Hematopoietic multipotent progenitor cell treated with erythropoietin and hydrocortisone succinate and interleukin-3 and kit ligand, for 15 days (in vitro differentiated cells): ENCODE measurements at places on chromosomes 11 and 22.
A peak's percentile ranks its signal among the peaks of the same experiment; 100 is the strongest.

DNA sequence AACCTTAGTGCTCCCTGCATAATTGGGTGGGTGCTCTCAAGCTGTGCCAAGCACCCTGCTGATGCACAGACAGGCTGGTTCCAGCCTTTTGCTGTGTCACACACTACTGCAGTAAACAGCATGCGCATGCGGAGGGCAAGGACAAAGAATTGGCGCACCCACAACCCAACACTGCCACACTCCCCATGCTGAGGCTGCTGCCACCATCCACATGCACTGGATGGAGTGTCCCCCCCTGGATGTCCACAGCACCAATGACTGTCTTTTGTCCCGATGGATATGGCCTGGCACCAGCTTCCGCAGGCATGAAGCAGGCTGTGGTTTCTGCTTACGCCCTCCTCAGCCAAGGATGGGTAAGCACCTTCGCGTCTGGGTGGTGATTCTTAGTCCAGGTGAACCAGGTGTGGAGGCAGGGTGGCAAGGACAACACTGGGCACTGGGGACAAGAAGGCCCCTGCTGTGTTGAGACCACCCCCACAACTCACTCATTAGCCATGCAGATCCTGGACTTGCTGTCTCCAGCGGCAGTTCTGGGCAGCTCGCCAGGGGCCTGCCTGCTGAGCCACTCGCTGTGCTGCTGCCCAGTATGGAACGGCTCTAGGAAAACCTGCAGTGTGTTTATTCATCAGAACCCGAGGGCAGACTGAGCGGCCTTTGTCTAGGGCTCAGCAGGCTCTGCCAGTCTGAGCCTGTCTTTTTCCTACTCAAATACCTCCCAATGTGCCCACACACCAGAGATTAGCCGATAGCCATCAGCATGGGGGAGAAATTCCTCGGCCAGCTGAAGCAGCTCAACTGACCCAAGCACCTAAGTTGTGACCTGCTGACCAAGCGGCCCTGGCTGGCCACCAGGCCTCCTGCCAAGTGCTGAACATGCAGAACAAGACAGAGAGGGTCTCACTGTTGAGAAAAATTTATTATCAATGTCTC is 8.2 kb upstream of the NAP1L4 start:
- DNase-seq, result no peak

- no peak for DNase-seq
Measured at GRCh38 chr11:3192511-3193372, 25.9 kb downstream of the MRGPRG start.

DNA sequence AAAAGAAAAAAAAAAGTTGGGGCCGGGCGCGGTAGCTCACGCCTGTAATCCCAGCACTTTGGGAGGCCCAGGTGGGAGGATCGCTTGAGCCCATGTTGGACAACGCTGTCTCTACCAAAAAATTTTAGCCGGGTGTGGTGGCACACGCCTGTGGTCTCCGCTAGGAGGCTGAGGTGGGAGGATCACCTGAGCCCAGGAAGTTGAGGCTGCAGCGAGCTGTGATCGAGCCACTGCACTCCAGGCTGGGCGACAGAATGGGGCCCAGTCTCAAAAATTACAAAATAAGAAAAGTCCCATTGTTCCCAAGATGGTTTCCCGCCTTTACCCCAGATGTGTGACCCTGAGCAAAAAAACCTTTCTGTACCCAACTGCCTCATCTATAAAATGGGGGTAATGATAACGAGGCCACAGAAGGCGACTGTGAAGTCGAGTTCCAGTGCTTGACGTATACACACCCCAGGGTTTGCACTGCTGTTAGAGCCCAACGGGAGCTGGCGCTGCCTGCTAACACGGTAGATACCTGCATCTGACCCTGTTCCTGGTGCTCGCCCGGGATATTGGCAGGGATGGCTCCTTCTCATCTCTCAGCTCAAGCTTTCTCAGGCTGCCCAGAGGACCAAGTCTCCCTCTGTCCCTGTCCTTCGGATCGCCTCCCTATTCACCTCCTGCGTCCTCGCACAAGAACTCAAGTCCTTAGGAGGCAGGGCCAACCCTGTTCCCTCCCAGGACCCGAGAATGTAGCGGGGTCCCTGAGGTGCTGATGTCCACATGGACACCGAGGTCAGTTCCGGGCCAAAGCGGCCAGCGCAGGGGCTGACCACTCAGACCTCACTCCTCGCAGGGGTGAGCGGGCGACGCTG is 1.1 kb upstream of the RPLP2 start:
- no peak for DNase-seq

DNA sequence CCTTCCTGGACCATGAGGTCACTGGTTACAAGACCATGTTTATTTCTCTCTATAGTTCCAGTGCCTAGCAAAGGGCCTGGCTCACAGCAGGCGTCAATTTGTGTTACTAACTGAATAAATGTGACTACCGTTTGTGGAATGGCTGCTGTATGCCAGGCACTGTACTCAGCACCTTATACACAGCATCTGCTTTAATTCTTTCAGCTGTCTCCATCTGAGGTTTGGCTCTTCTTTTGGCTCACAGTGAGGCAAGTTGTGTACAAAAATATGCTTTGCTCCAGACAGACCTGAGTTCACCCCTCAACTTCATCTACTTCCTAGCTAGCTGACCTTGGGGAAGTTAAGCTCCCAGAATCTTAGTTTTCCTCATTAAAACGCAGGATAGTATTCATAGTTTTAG is 75.3 kb upstream of the PHOX2A start:
- DNase-seq, result no peak

- no peak for DNase-seq
Measured at GRCh38 chr22:22141771-22142591, 102.6 kb upstream of the VPREB1 start.

DNA sequence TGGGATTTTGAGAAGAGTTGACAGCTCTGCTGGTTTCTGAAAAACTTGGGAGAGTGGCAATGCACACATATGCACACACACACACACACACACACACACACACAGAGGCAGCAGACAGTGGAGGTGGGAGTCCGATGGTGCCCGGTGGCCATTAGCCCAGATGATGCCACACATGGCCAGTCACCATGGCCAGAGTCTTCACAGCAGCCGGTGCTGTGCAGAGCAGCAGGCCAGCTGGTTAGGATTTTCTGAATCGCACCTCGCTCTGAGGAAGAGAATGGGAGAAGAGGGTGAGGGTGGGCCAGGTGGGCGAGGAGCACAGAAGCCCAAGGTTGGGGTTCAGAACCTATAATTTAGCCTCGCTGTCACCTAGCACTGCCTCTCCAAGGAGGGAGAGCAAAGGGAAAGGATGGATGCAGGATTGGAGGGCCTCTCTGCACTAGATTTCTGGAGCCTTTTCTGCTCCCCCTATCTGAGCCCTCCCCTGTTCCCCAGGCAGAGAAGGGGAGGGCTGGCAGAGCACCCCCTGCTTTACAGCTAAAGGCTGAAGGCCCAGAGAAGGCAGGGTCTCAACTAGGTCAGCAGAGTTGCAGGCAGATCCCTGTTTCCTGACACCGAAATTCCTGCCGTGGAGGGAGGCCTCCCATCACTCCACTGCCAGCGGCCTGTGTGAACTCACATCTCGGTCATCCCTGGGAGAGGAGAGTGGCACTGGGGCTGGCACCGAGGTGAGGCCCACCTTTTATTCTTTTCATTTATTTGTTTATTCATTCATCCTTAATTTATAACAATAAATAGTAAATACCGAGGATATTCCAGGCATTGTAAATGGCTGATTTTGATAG is 25.8 kb upstream of the FXYD6 start:
- no peak for DNase-seq

DNA sequence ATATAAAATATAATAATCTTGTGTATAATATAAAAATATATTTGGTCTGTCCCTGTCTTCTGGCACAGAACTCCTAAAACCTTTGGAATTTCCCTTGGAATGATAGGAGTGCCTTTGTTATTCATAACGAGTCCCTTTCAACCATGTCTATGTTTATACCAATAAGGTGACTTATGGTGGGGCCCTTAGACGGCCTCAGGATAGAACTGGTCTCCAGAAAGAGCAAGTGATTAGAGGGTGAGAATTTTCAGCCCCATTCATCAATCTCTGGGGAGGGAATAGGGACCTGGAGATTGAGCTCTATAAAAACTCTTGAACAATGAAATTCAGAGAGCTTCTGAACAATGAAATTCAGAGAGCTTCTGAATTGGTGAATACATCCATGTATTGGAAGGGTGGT is 18.4 kb upstream of the PICALM start:
- DNase-seq, result no peak

GRCh38 chr11:84922212-84922805 is 704.8 kb downstream of the DLG2 start:
- no peak for DNase-seq

DNA sequence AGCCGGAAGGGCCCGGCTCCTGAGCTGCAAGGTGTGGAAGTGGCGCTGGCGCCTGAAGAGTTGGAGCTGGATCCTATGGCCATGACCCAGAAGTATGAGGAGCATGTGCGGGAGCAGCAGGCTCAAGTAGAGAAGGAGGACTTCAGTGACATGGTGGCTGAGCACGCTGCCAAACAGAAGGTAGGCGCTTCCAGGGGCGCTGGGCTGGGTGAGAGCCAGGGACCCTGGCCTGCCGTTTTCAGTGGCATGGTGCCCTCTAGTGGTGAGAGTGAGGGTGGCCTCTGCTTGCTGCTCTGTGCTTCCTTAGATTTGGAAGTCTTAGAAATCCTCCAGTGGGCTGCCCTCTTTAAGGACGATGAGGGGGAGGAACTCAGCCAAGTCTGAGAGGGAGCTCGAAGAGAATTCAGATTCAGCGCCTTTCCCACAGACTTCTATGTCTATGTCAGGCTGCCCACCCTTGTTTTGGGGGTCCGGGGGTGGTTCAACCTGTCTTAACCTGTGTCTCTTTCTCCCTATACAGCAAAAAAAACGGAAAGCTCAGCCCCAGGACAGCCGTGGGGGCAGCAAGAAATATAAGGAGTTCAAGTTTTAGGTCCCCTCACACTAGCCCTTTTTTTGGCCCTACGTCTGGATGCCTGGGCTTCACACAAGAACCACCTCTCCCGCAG is 1.8 kb upstream of the PACS1 start:
- peak; percentile 76 for DNase-seq

DNA sequence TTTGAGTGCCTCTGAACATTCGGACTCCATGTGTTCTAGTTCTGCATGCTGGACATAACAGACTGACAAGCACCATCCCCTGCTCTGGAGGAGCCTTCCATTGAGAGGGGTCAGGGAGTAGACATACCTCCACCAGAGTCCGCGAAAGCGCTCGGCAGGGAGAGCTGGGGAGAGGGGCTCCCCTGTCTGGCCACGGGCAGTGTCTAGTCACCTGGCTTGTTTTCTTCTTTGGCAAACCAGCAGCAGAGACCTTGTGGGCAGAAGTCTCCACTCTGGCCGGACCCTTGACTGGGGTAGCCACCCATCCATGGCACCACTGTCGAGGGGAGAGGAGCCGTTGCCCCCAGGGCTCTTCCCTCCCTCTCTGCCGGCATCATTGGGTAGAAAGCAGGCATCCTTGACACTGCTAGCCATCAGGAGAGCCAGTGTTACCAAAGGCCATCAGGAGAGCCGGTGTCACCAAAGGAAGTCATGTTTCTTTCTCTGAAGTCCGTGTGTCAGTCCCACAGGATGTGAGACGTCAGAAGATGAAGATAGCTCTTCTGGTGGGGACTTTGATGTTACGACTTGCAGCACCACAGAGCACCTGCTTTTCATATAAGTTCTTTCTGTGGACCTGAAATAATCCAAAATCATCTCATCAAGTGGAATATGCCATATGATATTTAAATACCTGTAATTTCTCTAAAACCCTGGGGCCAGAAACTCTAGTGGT is 305.6 kb downstream of the TBC1D22A start:
- no peak for DNase-seq

DNA sequence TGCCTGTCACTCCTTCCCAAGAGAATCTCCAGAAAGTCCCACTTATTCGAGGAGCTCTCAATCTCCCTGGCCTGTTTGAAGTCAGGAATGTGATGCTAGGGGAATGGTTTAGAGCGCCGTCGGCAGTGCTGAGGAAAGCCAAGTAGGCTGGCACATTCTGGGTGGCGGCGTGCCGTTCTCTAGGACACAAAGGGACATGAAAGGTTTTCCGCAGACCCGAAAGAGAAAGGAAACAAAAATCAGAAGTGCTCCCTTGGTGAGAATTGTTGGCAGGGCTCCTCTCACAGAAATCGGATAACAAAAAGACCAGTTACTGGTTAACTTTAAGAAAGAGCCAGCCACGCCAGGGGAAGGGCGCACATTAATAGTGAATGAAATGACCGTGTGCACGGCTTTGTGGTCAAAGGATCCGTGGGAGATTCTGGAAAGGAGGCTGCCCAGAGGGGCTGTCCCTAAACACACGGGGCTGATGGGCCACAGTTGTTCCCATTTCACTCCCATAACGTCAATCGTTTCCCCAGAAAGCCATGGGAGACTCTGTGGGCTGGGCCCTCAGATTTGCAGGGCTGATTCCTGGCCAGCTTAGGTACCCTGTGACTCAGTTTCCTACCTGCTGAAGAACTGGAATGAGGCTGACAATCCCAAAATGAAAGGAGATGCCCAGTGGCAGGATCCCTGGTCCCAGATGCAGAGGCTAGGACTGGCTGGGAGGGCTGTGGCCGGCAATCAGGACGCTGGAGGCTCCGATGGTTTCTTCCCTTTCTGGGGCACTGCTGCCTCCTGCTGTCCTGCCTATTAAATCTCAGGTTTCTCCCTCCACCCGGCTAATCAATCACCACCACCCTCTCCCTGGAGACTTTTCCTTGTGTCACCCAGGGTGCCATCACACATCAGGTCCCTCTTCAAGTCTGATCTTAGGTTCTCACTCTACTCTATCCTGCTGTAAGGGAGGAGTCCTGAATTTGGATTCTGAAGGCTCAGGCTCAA is 82.3 kb downstream of the RCN1 start:
- no peak for DNase-seq

DNA sequence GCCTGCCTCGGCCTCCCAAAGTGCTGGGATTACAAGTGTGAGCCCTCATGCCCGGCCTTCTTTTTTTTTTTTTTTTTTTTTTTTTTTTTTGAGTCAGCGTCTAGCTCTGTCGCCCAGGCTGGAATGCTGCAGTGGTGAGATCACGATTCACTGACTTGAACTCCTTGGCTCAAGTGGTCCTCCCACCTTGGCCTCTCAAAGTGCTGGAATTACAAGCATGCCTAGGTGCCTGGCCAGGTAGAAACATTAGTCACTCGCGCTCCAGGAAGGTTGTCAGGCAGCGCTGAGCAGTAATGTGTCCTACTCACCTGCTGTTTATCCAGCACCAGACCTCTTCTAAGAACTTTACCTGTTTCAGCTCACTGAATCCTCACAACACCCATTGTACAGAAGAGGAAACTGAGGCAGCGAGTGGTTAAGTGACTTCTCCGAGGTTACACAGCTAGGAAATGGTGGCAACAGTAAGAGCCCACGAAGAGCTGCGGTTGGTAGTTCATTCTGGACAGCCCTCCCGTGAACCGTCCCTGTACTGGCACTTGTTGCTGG is 496 bp upstream of the CST6 start:
- no peak for DNase-seq

DNA sequence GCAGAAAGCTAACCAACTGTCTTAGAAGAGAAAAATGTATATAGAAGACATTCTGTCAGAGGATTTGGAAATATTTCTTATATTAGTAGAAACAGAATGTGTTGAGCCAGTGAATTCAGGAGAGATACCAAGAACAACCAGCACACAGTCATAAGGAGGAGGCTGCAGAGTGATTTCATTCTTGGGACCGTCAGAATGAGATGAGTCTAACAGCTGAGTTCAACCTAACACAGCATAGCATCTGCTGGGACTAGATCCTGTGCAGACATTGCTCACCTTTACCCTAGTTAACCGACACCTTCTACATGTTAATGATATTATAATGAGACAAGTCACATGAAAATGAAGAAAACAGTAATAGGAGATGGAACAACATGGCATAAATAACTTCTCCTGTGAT is 85.5 kb downstream of the XRRA1 start:
- DNase-seq, result no peak

GRCh38 chr11:109968299-109968698 is 124.9 kb upstream of the ZC3H12C start:
- DNase-seq, result no peak

- DNase-seq, result peak; percentile 22
Measured at GRCh38 chr11:13338427-13339069, 61.0 kb downstream of the BMAL1 start.
